Activated naive CD8-positive, alpha-beta T cell treated with anti-CD3 and anti-CD28 coated beads, Interleukin-2, amount 10 ng/mL, durations not matched to agents 7 days and 5 days (primary cell): ENCODE measurements at places on chromosomes 12 and 14. TPM values are rescaled to one million over a fixed set of nuclear protein-coding genes. Genes with fewer than 3 reads are reported as not detected.
A peak's percentile ranks its signal among the peaks of the same experiment; 100 is the strongest.

The TBC1D30 gene
- total RNA-seq, result 0.17 TPM

The ATP6V1D gene
- 38.7 TPM for total RNA-seq

The PLEKHG3 gene
- total RNA-seq, result 5.5 TPM

The ADCY6 gene
- total RNA-seq, result not detected

The RPS6KL1 gene
- 2.6 TPM for total RNA-seq

The KICS2 gene
- 13.7 TPM for total RNA-seq

The KRT5 gene
- not detected for total RNA-seq

DNA sequence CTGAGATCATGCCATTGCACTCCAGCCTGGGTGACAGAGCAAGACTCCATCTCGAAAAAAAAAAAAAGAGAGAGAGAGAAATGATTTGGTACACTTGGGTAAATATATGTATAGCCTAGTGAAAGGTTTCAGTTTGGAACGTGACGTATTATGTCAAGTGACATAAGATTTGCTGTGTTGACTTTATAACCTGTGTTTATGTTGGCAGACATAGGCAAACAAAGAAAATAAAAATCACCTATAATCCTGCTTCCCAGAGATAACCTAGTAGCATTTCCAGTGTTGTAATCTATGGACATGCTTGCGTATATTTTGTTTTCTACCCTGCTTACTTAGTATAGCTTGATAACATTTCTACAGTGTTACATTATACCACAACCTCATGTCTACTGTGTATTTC is 16.7 kb downstream of the ERG28 start:
- no peak for DNase-seq

GRCh38 chr14:39884091-39884490 is 451.9 kb upstream of the FBXO33 start:
- no peak for DNase-seq

DNA sequence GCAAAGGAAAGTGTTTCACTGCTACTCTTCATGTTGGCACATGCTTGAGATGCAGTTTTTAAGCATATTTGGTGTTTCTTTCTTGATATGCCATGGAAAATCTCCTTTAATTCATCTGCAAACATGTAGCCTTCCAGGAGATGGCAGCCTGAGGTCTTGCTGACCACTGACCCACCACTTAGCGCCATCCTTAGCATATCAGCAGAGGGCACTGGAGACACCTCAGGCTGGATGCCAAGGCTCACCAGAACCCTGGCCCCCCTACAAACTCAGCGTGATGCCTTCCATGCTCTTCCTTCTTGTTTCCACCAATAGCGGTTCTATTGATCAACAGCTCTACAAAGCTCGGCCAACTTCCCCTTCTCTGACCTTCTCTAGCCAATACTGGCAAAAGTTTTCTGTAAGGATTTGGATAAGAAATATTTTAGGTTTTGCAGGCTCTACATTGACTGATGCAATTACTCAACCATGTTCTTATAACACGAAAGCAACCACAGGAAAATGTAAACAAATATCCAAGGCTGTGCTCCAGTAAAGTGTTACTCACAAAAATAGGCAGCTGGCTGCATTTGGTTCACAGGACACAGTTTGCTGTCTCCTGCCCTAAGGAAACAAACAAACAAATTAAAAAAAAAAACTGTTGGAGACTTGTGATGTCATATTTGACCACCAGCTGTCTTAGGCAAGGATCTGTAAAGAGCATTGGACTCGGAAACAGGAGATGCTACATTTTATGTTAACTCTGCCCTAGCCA is 209.7 kb downstream of the SLC15A4 start:
- no peak for DNase-seq

GRCh38 chr12:33614630-33615029 is 175.0 kb upstream of the SYT10 start:
- DNase-seq, result no peak

DNA sequence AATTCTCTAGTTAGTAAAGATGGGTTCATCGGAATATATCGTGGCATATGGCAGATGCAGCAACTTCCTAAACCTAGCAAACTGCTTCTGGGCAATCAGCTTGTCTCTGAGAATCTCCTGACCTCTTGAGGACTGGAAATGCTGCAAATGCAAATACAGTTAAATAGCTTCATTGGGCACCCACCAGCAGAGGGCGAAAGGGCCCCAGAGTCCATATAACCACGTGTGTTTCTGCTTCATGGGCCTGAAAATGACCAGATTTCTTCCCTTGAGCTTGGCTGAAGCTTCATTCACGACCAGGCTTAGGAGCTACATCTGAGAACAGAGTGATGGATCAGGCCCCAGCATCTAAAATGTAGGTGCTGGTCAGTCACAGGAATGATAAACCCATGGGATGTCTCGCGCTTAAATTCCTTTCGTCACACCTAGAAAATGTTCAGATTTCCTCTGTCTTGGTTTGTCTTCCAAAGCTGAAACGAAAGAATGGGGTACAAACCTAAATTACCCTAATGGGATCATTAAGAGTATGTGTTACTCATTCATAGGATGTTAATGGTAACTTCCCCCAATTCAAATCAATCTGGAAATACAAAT is 1482.5 kb upstream of the TMEM132C start:
- no peak for DNase-seq

DNA sequence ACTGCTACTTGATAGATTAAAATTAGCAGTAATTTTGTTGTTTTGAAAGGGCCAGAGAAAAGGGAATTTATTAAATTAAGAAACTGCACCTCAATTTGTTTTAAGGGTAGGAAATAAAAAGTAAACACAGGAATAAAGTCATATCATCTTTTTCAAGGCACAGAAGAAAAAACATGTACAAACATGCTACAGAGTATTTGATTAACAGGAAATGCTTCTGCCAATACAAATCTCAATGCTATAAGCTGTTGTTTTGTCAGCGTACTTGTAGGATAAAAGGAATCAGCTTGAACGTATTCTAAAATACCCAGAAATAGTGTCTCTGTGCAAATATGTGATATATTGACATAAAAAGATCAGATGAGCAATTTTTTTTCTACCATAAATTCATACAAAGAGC is 474.0 kb upstream of the MGAT4C start:
- no peak for DNase-seq

DNA sequence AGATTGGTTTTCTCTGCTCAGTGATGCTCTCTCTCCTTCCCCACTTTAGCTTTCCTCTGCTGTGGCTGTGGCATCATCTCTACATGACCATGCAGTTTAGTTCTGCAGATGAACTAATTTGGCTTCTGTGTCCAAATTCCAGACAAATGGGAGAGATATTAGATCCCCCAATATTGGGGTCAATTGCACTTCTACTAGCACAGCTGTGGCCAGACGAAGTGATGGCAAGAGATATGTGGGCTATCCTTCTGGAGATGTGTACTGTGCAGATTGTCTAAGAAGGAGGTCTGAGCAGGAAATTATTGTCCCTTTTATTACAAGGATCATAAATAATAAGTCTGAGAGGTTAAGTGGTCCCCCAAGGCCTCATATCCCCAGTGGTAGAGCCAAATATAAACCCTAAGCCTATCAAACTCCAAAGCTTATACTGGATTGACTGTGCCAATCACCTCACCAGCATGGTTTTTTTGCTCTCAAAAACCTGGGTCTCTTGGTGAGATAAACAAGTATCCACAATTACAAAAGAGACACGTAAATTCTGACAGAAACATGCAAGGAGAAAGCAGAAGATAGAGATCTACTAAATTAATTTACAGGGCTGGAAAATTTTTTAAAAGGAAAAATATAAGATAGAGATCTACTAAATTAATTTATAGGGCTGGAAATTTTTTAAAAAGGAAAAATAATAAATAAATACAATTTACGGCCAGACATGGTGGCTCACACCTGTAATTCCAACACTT is 29.1 kb upstream of the GCH1 start:
- no peak for DNase-seq

GRCh38 chr12:120856980-120857379 is 47.2 kb downstream of the SPPL3 start:
- DNase-seq, result no peak

- no peak for DNase-seq
Observed at GRCh38 chr12:113857371-113857770, 108.8 kb downstream of the RBM19 start.

- no peak for DNase-seq
Observed at GRCh38 chr14:88546621-88547385, 8.0 kb downstream of the PTPN21 start.

DNA sequence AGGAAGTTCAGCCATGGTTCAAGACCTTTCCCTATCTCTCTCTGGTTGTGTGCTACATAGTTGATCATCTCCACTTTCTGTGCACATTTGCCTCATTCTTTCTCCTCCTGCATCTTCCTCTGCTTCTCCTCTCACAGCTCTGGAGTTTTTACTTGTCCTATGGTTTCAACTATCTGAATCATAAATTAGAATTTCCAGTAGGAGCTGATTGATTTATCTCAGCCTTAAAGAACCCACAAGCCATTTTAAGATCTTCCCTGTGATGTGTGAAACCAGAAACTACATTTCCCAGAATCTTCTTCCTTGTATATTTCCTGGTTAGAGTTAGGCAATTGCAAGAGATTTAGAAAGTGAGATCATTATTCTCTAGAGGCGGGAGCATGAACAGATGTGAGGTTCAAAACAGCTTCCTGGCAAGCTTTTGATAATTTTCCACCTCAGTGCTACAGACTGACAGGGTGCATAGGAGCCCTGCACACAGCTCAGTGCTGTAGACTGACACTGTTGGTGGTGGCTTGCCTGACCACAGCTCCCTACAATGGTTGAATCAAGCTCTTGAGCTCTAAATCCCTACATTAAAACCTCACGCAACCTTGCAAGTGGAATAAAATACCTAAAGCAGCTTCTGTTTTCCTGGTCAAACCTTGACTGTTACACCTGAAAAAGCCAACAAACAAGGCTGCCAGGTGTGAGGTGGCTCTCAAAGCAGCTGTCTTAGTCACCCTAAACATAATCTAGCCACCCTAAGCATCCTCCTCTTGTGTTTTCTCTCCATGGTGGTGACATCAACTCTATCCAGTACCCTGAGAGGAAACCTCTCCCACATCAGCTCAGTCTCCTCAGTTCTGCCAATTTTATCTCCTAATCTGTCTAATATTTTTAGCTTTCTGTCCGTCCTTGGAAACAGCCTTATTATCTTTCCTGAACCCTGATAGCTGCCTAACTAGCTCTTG is 21.5 kb upstream of the IFNG start:
- peak; percentile 51 for DNase-seq

GRCh38 chr12:48084066-48084465 is 21.8 kb downstream of the SENP1 start:
- no peak for DNase-seq

- no peak for DNase-seq
Observed at GRCh38 chr14:87896393-87897380, 96.3 kb downstream of the GALC start.
